ENCODE measurements at places on chromosomes 11 and 22.

DNA sequence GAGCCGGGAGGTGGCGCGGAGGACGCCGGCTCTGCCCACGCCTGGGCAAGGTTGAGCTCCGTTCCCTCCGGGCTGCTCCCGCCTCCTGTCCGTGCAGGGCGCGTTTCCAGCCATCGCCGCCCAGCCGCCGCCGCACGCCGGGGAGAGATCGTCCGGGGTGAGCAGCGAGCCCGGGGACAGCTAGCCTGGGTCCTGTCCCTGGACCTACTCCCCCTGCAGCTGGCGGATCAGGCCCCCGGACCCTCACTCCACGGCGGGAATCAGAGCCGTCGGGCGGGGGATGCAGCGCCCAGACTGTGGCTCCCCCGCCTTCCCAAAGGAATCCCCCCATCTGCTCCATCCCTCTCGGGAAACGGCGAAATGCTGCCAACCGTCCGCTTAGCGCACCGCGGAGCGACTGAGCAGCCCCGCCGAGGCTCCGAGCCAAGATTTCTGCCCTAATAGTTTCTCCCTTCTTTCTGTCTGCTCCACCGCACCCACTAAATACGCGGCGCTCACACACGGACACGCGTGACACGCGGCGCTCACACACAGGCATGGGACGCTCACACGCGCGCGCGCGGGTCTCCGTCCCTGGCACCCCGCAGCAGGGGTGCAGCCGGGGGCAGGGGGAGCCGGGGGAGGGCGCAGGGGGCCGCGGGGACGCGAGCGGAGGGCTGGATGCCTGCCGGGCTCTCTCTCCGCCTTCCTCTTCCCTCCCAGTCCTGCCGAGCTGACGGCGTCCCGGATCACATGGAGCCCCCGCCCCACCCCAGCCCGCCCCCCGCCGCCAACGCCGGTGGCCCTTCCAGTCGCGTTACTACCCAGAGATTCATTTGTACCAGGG is at the start of gene KCNJ5:
TSS of gene KCNJ5 (plus strand) at position 814 of the 826 bp plus-strand sequence. CDS start 19,918 bp downstream, outside the sequence.
- no peak for DNase-seq

DNA sequence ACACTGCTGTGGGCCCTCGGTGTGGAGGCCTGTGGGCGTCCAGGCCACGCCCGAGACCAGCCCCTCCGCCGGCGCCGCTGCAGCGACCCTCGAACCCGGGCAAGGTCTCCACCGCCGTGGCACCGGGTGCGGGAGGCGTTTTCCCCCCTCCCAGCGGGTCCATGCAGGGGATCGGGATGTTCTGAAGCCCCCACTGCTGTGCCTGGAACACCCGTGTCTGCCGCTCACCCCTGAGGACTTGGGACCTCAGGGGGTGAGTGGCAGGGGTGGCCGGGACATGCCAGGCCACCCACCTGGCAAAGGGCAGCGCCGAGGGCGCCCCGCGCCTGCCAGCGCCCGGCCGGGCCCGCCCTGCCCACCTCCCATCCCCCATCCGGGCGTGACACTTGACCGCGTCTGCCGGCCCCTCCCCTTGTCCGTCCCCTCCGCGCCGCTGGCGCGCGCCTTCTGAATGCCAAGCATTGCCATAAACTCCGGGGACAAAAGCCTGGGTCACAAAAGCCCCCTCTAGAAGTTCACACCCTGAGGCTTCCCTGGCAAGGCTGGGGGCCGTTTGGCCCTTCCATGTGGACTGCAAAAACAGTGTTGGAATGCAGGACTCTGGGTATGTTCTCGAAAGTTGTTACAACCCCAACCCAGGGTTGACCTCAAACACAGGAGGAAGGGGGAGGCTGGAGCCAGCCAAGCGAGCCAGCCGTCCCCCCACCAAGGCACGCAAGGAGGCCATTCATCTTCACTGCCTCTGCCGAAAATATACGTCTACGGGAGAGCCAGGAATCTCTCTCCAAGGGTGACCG is 819 bp upstream of the KCNQ1OT1 start:
- no peak for DNase-seq

DNA sequence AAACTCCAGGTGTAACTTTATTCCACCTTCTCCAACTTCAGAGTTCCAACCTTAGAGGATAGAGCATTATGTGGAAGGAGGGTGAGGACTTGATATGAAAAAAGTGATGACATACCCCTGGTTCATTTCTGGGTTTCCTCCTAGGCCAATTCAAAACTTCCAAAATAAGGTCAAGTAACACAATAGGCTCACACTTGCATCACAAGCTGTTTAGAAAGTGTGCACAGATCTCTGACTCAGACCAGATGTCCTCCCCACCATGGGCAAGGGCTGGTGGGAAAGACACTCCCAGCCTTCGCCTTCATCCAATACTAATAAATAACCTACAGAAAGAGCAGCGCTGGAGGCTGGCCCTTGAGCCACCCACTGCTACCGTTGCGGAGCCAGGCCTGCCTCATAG is 5.8 kb upstream of the BUD13 start:
- DNase-seq, result no peak

- no peak for DNase-seq
These were observed 1.4 kb upstream of the LTBP3 start for GRCh38 chr11:65559535-65559934.

DNA sequence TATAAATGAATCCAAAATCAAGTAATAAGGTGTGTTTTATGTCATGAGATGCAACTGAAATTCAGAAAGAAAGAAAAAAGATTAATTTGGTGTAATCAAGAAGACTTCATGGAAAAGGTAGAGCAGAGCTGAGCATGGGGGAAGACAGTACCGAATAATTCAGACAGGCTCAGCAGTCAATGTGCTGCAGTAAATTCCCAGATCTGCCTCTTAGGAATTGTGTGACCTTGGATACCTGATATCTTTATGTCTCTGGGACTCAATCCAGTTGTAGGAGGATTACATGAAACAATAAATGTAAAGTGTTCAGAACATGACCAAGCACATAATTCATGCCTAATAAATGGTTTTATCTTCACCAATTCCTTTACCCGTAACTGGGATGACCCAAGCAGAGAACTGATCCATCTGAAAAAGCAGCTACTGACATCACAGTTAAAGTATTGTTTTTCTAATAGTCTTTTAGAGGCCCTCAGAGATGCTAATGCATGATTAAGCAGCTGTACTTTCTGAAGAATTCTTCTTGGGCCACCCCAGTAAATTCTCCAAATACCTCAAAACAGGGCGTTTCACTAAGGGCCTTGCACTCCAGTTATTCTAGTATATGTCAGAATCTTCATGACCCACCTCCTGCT is 7.8 kb downstream of the MS4A12 start:
- DNase-seq, result no peak

GRCh38 chr11:113387605-113388211 is at the start of gene ANKK1:
Gene ANKK1 (plus strand): TSS chr11:113387779. CDS start chr11:113387885, 106 bp downstream.
- DNase-seq, result no peak

- no peak for DNase-seq
These were observed 166.4 kb downstream of the ETS1 start for GRCh38 chr11:128420951-128421350.

- no peak for DNase-seq
These were observed 695.3 kb downstream of the KCNA4 start for GRCh38 chr11:29321293-29322132.

- no peak for DNase-seq
These were observed 154.2 kb downstream of the DLG2 start for GRCh38 chr11:85472953-85473352.

- DNase-seq, result no peak
These were observed 54.4 kb downstream of the FLRT1 start for GRCh38 chr11:64089915-64090805.

- no peak for DNase-seq
These were observed 681.2 kb downstream of the NELL1 start for GRCh38 chr11:21350613-21351012.

DNA sequence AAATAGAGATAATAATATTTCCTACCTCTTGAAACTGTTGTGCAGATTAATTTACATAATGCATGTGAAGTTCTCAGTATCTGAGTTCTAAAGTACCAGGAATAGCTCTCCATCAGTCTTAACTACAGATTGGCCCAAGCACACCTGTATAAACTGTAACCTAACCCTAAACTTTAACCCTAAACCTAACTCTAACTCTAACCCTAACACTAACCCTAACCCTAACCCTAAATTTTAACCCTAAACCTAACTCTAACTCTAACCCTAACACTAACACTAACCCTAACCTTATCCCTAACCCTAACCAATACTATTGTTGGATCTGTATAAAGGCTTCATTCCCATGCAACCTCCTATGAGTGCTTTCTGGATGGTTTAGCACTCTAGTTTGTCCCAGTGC is 1445.9 kb upstream of the TENM4 start:
- no peak for DNase-seq
